ENCODE measurements at places on chromosomes 12 and 14. TPM values are rescaled to one million over a fixed set of nuclear protein-coding genes. Genes with fewer than 3 reads are reported as not detected.
A peak's percentile ranks its signal among the peaks of the same experiment; 100 is the strongest.

GRCh38 chr12:32535288-32535999, 136.1 kb downstream of the FGD4 start:
- DNase-seq = peak; percentile 90

GRCh38 chr14:69424149-69424923, 25.8 kb downstream of the SLC39A9 start:
- no peak for DNase-seq

DNA sequence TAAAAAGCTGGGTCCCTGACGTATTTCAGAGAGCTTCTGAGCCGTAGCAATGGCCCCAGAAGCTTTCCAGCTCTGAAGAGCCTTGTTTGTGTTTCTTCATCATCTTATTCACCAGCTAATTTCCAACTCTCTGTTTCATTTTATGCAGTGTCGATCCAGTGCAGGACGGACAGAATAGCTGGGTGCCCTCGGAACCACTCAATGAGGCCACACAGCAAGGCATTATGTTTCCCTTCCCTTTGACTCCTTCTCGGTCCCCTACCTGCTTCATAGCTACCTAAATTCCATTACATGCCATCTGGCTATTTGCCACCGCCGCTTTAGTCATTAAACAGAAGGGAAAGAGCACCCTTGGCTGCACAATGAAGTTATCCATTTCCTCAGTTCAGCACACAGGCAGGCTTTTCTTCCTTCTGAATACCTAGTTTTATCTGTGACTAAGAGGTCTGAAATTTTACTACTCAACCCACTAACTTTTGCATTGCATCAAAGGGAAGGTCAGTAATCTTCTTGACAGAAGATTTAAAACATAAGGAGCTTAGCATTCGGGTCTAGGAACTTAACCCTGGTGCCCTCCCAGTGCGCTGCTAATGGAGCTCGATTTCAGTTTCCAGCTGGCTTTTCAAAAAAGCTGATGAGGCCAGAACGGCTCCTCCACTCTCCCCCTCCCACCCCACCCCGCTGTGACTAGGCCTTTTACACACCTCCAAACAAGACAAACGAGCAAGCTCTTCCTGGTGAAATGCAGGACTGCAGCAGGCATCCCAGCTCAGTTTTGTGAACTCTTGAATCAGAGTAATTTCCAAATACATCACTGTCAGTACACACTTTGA, 176.8 kb downstream of the GXYLT1 start:
- DNase-seq = no peak

DNA sequence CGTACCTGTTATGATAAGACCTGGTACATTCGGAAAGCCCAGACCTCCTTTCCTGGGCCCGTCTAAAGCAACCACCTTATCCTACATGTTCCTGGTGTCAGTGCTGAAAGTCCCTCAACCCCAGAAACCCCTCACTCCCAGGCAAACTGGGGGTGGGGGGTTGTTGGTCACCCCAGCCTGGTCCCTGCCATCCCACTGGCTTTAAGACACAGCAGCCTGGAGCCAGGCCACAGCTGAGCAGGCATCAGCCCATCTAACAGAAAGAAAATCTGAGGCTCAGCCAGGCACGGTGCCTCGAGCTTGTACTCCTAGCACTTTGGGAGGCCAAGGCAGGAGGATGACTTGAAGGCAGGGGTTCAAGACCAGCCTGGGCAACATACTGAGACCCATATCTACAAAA, 4.5 kb downstream of the SELPLG start:
- no peak for DNase-seq

DNA sequence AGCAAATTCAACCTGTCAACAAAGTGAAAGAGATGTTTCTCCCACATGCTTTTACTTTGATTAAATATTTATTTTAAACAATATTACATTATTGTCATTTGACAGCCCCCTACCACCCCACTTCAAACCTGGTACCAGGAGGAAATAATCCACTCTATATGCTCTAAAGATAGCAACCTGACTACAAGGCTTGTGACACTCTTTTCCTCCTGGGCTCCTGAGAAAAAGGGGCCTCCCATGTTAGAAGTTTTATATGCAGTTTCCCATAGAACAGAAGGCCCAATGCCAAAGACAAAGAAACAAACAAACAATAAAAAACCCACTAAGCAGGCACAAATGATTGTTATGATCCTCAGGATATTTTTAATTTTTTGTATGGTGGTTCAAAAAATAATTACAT, 73.6 kb downstream of the RPS29 start:
- no peak for DNase-seq

DNA sequence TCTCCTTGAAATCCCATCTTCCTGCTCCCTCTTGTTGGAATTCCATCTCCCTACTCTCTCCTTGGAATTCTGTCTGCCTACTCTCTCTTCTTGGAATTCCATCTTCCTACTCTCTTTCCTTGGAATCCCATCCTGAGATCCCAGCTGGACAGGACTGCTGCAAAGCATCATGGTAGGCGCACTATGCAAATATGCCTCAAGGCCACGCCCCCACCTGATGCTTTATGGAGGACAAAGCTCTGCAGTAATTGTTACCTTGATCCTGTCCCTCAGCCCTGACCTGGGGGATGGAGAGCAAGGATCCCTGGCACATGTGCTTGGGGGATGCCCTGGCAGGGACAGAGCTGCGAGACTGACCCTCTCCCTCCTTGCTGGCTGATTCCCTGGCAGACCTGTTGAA, 185.6 kb downstream of the TBX5 start:
- DNase-seq = no peak

- no peak for DNase-seq
Measured at GRCh38 chr14:103692159-103692558, 23.1 kb downstream of the XRCC3 start.

GRCh38 chr12:103808239-103808880, 32.7 kb downstream of the NT5DC3 start:
- no peak for DNase-seq

GRCh38 chr14:67411370-67411769, 595 bp downstream of the PLEK2 start:
- DNase-seq = no peak

DNA sequence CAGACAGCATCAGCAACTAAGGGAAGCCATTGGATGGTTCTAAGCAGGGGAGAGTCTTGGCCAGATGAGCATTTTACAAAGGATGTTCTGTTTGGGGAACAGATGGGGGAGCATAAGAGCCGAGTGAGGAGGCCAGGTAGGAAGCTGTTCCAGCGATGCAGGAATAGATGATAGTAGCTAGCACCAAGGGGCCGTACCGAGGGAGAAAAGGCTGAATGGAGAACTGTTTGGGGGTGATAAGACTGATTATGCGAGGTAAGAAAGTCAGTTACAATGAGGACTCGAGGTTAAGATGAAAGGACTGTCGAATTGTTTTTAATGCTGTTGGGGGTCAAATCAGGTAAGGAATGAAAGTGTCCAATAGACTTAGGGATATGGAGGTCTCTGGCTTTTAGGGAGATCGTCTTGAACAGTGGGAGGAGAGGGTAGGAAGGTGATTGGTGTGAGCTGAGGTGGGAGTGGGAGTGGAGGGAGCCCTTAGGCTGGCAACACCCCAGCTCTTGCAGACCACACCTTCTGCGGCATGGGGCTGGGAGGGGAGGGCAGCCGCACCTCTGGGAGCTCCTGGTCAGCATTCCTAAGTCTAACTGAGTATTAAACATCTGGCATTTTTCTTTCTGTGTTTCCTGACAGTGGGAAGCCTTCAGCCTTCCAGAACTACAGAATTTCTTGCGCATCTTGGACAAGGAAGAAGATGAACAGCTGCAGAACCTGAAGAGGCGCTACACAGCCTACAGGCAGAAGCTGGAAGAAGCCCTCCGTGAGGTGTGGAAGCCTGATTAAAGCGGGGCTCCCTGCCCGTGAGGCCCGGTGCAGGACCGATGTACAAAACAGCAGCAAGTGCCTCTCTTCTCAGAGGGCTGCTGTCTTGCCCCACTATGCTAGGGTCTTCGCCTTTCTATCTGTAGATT, 64.8 kb downstream of the GNS start:
- DNase-seq = no peak

DNA sequence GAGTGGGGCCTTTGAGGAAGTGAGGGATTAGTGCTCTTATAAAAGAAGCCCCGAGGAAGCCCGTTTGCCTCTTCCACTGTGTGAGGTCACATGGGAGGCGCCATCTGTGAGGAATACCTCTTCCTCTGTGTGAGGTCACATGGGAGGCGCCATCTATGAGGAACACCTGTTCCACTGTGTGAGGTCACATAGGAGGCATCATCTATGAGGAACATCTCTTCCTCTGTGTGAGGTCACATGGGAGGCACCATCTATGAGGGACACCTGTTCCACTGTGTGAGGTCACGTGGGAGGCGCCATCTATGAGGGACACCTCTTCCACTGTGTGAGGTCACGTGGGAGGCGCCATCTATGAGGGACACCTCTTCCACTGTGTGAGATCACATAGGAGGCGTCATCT, 69.7 kb downstream of the SLC24A4 start:
- no peak for DNase-seq

DNA sequence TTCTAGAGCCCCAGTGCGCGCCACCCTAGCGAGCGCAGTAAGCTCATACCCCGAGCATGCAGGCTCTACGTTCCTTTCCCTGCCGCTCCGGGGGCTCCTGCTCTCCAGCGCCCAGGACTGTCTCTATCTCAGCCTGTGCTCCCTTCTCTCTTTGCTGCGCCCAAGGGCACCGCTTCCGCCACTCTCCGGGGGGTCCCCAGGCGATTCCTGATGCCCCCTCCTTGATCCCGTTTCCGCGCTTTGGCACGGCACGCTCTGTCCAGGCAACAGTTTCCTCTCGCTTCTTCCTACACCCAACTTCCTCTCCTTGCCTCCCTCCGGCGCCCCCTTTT, 791 bp downstream of the TMEM233 start:
- DNase-seq = no peak

- no peak for DNase-seq
Measured at GRCh38 chr12:62834971-62835547, 99.9 kb downstream of the PPM1H start.

DNA sequence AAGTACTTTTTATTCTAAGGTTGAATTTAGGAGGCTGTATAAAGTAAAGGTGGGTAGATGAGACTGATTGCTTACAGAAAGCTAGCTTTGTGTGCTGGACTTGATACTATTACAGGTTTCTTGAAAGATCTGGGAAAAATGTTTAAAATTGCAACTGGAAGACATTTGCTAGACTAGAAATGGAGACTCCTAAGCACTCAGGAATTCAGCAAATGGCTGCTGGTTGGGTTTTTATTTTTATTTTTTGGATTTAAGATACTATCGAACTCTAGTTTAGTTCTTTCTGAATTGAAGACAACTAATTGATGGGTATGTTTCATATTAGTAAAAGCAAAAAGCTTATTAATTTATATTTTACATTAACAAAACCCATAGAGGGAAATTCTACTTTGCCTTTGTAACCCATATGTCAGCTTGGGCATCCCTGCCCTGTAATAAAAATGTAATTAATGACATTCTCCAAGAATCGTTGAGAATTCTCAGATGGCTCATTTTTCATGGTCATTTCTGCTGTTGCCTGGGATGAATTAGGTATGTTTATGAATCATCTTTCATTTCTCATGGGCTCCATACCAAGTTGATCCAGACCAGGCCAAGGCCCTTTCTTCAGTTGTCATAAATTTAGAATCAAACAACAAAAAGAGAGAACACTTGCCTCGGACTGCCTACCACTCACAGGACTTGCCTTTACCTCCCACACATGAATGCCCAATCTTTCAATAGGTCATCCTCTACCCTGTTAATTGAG, 102.1 kb downstream of the ERGIC2 start:
- DNase-seq = no peak

DNA sequence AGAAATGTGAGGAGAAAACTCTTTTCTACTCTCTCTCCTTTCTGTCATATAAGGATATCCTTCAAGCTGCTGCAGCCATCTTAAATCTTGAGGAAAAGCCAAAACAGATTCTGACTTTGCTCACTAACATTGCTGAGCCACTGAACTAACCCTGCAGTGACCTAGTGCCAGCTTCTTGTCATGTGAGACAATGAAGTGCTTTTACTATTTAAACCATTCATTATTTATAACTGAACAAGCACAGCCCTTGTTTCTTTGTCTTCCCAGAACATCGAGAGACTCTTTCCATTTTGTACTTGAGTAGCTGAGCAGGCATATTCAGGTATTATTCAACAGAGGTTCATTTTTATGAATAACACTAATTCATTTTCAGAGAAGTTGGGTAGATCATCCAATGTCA, 455.0 kb upstream of the TMPO start:
- DNase-seq = no peak

- no peak for DNase-seq
Measured at GRCh38 chr12:92648242-92649031, 54.4 kb upstream of the PLEKHG7 start.

DNA sequence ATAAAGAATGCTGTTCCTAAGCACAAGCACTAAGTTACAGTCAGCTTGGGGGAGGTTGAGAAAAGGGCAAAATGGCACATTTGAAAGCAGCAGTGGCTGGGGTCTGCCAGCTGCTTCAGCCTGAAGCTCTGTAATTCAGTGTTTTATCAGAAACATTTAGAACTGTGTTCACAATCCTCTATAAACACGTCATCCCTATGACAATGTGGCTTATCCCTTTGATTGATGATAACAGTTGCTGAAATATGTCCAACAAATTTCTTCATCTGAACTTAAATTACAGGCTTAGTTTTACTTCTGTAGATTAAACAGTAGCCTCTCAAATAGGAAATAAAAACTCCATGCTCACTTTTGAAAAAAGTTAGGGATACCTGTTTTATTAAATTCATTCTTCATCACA, 108.8 kb downstream of the VEZT start:
- no peak for DNase-seq

- no peak for DNase-seq
Measured at GRCh38 chr12:90940872-90941499, 14.0 kb downstream of the CCER1 start.

- peak; percentile 70 for DNase-seq
Measured at GRCh38 chr12:26195641-26196420, 458 bp downstream of the SSPN start.

DNA sequence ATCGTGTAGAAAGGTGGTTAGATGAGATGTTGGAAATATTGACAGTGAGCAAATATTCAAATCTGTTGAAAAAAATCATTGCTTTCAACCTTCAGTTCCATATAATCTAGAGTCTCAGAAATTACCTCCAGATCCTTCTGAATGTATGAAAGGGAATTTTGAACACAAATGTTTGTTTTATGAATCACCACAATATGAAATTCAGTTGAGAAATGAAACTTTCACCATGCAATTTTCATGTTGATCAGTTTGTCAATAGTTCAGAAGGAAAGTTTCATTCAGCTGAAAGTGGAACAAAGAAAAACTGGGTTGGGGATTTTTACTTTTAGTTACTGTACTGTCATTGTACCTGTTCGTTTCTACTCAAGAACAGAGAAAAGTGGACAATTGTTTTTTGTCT, 953.6 kb downstream of the SLC6A15 start:
- no peak for DNase-seq

- peak; percentile 62 for DNase-seq
Measured at GRCh38 chr14:85529803-85530574, at the start of gene FLRT2. Gene FLRT2, plus strand, starts transcription at chr14:85530144. Its CDS starts 91,371 bp downstream, at chr14:85621515.

GRCh38 chr12:57404966-57405640, 25.7 kb downstream of the R3HDM2 start:
- DNase-seq = no peak

GRCh38 chr14:104723651-104724406, at the start of gene ADSS1:
Gene ADSS1, plus strand, starts transcription at chr14:104724229. Its CDS starts 42 bp downstream, at chr14:104724271.
- DNase-seq = peak; percentile 89

KRT1 gene
- 0.15 TPM for total RNA-seq

CLEC4D gene
- total RNA-seq = not detected

ERBB3 gene
- total RNA-seq = 2.9 TPM

FSCB gene
- total RNA-seq = not detected

C1QL4 gene
- not detected for total RNA-seq

LTBR gene
- total RNA-seq = 32.9 TPM

ZBTB42 gene
- 5.3 TPM for total RNA-seq

TSHR gene
- total RNA-seq = not detected

BORCS5 gene
- 9.3 TPM for total RNA-seq

HOXC9 gene
- not detected for total RNA-seq

RPGRIP1 gene
- total RNA-seq = 0.52 TPM

KRT77 gene
- total RNA-seq = not detected
